ENCODE measurements at places on chromosomes 2 and 18.

DNA sequence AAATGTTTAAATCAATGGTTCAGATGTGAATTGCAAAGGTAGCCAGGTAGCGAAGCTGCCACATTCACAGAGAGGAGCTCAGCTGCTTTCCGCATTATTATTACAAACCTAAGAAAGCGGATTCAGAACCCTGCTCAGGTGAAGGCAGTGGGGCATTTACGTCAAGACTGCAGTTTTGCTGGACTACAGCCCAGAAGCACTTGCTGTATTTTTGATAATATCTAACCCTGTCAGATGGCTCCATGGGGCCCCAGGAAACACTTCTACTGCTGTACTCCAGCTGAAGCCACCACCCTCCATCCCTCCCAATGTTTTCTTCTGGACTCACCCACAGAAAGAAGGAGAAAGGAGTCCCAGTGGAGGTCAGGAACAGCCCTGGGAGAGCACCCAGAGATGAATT, 96.9 kb downstream of the TPO start:
- no peak for DNase-seq

DNA sequence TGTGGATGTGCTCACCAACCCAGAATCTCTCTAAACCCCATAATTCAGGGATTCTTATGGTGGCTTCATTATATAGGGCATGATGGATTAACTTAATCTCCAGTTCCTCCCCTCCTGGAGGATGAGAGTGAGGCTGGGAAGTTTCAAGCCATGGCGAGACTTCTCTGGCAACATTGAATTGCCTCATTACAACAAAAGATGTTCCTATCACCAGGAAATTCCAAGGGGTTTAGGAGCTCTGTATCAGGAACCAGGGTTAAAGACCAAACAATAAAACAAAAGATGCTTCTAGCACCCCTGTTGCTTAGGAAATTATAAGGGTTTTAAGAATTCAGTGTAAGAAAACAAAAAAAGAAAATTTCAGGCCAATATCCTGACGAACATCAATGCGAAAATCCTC, 100.1 kb downstream of the NAB1 start:
- no peak for DNase-seq

- DNase-seq: no peak
These were observed 42.7 kb downstream of the COLEC12 start for GRCh38 chr18:457521-458412.

- DNase-seq: no peak
These were observed 22.0 kb downstream of the FAM98A start for GRCh38 chr2:33577084-33577483.

- DNase-seq: no peak
These were observed 44.3 kb downstream of the SNRPD1 start for GRCh38 chr18:21656402-21656801.

- no peak for DNase-seq
These were observed 91.0 kb downstream of the TMEM17 start for GRCh38 chr2:62415019-62415431.

DNA sequence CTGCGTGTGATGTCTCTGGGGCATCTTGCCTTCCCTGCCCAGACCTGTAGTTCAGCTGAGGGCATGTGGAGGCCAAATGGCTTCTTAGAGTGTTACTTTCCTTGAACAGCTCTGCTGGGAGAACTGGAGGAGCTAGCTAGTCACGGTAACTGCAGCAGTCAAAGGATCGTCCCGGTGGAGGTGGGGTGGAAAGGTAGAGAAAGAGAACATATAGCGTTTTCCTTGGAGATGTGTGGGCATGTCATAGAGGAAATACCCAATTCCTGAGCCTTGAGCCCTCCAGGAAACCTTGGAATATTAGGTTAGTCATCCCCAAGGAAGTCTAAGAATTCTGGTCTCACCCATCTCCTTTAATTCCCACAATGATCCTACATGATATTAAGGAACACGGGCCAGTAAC, 33.5 kb upstream of the IL37 start:
- DNase-seq: no peak

GRCh38 chr2:198325359-198325758, 521.0 kb downstream of the PLCL1 start:
- no peak for DNase-seq

DNA sequence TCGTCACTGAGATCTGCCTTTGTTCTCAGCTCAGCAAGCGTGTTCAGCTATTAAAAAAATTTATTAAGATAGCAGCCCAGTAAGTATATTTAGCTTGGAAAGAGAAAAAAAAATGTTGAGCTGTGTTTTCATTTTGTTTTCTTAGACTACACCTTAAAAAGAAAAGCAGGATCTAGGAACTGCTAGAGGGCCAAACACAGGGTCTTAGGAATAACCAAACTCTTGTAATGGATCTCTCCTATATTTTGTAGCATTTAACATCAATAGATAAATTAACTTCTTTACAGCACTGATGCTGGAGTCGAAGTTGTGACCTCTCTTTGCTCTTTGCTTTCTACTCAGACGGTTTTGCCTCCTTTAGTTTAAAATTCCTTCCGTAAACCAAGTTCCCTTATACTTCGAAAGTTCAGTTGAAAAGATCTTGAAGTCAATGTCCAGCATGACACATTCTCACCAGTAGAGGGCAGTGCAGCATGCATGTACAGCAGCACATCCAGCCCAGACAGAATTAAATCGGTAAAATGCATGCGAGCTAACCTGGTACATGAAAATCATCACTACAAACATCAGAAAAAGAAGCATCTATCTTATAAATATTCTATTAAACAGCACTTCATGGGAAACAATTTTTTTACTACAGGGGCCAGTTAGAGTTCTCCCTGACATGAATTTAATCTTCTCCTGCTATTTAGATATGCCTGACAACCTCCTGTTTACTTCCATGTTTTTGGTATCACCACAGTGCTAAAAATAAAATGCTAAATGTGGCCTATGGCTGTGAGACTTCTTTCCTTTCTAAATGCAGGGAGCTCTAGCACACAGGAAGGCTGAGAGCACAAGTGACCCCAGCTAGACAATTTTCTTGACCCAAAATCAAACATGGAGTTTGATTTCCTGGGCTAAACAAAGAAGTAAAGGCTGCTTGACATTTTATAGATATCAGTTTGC, 48.2 kb upstream of the MAP3K20 start:
- DNase-seq: peak; percentile 81

GRCh38 chr2:191976436-191976835, 129.5 kb upstream of the CAVIN2 start:
- DNase-seq: no peak

GRCh38 chr2:239253264-239253663, 147.6 kb downstream of the HDAC4 start:
- DNase-seq: no peak

DNA sequence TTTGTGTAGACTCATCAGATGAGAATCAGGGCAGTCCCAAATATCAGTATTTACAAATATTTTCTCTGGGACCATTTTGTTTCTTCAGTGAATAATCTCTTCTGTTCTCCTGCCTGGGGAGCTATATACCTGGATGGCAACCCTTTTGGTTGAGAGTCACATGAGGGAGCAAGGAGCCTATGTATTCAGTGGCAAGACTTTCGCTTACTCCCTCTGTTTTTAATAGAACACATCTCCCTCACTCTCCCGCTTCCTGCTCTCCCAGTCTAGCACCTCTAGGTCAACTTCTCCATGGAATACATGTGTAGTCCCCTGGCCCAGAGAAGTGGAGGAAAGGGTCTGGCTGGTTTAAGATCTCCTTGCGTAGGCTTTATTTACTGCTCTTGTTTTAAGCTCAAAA, 600.3 kb downstream of the CCDC85A start:
- no peak for DNase-seq

DNA sequence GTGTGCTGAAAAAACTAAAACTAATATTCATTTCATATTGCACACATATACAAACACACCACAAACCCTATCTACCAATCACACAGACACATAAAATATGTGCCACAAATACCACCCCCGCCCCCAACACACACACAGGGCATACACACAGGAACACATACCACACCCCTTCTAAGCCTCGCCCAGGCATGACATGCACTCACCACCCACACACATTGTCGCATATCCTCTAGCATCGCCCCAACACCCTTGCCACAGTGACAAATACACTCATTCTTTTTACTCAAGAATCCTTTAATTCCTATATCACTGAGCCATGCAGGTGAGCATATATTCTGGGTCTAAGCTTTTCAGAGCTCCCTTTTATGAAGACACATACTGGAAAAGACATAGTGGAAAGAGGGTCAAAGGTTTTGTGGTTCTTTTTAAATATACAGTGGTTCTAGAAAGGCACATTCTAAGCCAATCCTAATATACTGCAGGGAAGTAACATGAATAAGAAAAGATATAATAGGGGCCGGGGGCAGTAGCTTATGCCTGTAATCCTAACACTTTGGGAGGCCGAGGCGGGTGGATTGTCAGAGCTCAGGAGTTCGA, 24.5 kb upstream of the LCLAT1 start:
- DNase-seq: no peak

GRCh38 chr2:65279756-65280155, 52.1 kb downstream of the ACTR2 start:
- no peak for DNase-seq

GRCh38 chr2:42054714-42055430, 7.1 kb downstream of the PKDCC start:
- DNase-seq: no peak

DNA sequence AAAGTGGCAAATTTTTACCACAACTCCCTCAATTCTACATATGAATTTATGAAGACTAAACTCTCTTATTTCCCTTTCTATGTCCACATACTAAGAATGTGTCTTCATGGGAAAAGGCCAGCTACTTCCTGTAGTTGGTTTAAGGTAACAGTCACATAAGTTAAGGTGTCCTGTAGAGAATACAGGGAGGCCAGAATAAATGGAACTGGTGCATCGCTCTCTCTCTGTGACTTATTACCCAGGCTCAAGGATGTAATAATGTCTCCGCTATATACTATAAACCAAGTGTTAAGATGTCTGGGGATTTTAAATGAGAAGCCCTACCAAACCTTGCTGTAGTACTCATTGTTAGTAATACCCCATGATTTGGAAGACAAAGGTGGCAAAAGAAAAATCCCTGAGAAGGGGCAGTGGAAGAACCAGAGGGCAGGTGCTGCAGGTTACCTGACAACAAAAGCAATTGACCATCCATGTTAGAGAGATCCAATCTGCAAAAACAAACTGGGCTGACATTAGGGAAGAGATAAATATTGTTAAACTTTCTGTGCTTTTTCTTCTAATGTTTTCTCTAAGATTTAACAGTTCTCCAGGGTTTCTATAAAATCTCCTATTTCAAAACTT, 372.8 kb downstream of the TMX3 start:
- no peak for DNase-seq

DNA sequence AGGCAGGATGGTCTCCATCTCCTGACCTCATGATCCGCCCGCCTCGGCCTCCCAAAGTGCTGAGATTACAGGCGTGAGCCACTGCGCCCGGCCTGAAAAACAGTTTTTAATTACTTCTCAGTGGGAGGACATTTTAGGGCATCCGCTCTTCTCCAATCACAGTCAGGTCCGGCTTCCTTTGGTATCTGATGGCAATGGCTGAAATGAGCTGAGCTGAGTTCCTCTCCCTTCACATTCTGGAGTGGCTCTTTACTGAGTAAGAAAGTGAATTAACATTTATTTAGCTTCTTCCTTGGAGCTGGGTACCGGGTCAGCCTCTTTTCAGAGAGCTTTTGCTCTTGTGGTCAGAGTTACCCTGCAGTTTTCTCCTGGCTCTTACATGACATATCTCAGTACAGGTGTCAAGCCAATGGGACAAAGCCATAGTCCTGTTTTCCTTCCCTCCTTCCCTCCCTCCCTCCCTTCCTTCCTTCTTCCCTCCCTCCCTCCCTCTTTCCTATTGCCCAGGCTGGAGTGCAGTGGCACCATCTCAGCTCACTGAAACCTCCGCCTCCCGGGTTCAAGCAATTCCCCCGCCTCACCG, 1.1 kb upstream of the TTC27 start:
- DNase-seq: no peak

- no peak for DNase-seq
These were observed 31.8 kb upstream of the OTOS start for GRCh38 chr2:240172071-240172895.

GRCh38 chr2:69012310-69013141, 453 bp upstream of the ANTXR1 start:
- DNase-seq: peak; percentile 81

GRCh38 chr2:21535826-21536225, 412.1 kb downstream of the TDRD15 start:
- no peak for DNase-seq
